Caudate nucleus (tissue), 63 donors: ENCODE measurements at places on chromosomes 7 and 10.
A peak's percentile ranks its signal among the peaks of the same experiment; 100 is the strongest.

GRCh38 chr10:22714479-22715289 lies at the start of gene PIP4K2A:
Gene PIP4K2A, minus strand, starts transcription at chr10:22714578. Its CDS starts 252 bp downstream, at chr10:22714326.
- peak; percentile 36 for DNase-seq

- no peak for DNase-seq
These were observed 46.0 kb downstream of the ABCC2 start for GRCh38 chr10:99828464-99828863.

- no peak for DNase-seq
These were observed 17.5 kb downstream of the SLC16A9 start for GRCh38 chr10:59692113-59692512.

GRCh38 chr10:68342909-68343516 lies 10.3 kb upstream of the PBLD start:
- DNase-seq: no peak

DNA sequence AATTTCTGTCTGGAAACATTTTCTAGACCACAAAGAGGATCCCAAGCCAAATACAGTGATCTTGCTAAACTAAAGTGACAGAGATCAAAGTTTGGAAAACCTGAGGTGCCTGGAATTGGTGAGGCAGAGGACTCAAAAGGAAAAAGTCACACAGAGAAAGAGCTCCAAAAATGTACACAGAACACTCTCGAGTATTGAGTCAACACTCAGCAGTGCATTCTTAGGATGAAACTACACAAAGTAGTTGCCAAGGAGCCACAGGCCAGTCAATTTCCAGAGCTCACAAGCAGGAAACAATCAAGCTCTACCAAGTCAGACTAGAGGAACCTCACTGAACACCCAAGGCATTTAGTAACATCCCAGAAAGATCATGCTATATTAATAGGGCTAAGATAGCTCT lies 61.3 kb downstream of the MICU1 start:
- DNase-seq: no peak

DNA sequence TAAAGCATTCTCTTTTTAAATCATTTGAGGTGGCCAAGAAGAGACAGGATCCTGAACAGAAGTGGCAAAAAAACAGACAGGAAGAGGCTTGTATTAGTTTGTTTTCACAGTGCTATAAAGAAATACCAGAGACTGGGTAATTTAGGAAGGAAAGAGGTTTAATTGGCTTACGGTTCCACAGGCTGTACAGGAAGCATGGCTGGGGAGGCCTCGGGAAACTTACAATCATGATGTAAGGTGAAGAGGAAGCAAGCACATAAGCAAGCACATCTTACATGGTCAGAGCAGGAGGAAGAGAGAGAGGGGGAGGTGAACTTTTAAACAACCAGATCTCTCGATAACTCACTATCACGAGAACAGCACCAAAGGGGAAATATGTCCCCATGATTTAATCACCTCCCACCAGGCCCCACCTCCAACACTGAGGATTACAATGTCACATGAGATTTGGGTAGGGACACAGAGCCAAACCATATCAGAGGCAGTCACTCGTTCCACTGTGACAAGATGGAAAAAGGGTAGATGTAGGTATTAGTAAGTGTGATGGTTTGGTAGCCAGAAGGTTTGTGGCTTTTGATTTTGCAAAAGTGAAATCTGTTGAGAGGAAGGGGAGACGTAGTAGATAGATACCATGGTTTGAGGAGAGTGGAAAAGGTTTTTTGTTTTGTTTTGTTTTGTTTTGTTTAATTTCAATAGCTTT lies 5.1 kb downstream of the MSRB2 start:
- no peak for DNase-seq

GRCh38 chr7:3880228-3880987 lies 579.4 kb downstream of the SDK1 start:
- no peak for DNase-seq

GRCh38 chr10:124122211-124122610 lies 28.8 kb upstream of the CHST15 start:
- DNase-seq: no peak

DNA sequence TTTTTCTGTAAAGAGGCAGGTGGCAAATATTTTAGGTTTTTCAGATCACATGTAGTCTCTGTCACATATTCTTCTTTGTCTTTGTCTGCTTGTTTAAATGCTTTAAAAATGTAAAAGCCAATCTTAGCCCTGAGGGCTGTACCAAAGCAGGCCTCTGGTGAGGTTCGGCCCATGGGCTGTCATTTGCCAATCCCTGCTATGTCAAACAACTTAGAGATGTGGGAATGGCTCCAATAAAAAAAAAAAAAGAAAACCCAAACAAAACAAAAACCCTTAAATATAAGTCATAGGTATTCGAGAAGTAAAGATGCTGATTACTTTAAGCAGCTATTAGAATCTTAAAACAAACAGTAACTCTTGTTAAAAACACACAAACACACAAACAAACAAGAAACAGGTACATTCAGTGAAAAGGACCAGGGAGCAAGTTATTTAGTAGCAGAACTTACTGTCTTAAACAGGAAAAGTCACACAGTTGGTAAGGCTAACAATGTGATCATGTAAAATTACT lies 61.4 kb upstream of the NAMPT start:
- DNase-seq: no peak

- no peak for DNase-seq
These were observed 131.1 kb upstream of the TBX20 start for GRCh38 chr7:35384761-35385700.

DNA sequence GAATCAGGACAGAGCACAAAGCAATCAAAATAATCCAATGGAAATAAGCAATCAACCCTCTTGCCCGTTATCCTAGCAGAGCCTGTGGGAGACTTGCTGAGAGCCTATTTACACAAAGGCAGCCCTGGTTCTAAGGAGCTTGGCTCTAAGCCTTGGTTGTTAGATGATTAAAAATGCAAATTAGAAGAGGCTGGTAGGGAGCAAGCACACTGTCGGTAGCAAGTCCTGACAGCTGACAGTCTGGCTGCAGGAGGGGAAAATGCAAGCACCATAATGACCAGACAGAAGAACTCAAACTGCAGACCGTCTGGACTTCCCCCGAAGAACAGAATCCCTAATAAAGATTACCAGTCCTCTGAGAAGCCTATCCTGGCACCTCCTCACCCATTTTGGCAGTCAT lies 131.8 kb upstream of the CTTNBP2 start:
- no peak for DNase-seq

- DNase-seq: no peak
These were observed 60.2 kb downstream of the TASOR2 start for GRCh38 chr10:5744849-5745248.

DNA sequence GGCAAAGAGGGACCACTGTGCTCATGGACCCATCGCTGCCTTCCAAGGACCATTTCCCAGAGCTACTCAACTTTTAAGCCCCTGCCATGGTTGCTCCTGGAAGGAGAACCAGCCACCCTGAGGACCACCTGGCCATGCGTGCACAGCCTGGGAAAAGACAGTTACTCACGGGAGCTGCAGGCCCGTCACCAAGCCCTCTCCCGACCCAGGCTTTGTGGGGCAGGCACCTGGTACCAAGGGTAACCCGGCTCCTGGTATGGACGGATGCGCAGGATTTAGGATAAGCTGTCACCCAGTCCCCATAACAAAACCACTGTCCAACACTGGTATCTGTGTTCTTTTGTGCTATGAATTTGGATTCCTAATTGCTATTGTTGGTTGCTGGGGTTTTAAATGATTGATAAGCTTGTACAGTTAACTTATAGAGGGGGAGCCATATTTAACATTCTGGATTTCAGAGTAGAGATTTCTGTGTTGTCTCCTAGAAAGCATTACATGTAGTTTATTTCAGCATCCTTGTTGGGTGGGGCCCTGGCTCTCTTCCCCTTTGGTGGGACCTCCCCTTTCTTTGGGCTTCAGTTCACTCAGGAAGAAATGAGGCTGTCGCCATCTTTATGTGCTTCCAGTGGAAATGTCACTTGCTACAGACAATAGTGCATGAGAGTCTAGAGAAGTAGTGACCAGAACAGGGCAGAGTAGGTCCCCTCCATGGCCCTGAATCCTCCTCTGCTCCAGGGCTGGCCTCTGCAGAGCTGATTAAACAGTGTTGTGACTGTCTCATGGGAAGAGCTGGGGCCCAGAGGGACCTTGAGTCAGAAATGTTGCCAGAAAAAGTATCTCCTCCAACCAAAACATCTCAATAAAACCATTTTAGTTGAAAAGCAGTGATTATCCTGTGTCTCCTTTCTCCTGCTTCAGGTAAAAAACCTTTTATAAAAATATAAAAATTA lies 19.4 kb downstream of the LAT2 start:
- DNase-seq: no peak

DNA sequence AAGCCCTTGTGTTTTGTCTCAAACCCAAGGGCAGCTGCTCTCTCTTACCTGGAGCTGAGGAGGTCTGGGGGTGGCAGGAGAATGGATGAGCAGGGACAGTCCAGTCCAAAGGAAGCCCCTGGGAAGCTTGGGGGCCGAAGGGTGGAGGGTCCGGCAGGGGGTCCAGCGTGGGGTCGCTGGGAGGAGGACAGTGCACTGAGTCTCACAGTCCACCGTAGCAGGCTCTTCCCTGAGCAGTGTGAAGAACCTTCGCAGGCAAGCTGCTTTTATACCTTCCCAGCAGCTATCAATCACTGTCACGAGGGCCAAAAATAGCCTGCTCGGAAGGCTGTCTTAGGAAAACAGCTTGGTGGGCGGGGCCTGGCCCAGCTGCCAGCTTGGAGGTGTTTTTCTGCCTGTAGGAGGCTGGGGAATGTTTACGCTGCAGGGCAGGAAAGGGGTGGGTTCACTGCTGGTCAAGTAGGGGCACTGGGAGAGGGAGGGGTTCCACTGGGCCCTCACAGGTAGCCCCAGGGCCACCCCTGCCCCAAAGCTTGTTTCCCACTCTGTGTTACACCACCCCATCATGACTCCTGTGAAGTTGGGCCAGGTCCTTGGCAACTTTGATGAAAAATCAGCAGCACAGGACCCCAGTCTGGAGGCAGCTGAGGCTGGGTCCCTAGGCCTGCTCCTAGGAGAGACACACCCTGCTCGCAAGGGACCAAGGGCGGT lies at the start of gene DEPP1:
Gene DEPP1 (minus strand): TSS at position 240 of the 711 bp plus-strand sequence. CDS start 779 bp downstream, outside the sequence.
- DNase-seq: peak; percentile 79

GRCh38 chr10:58781873-58782488 lies 269.3 kb downstream of the BICC1 start:
- no peak for DNase-seq

GRCh38 chr7:2997014-2997413 lies 46.7 kb downstream of the CARD11 start:
- no peak for DNase-seq

DNA sequence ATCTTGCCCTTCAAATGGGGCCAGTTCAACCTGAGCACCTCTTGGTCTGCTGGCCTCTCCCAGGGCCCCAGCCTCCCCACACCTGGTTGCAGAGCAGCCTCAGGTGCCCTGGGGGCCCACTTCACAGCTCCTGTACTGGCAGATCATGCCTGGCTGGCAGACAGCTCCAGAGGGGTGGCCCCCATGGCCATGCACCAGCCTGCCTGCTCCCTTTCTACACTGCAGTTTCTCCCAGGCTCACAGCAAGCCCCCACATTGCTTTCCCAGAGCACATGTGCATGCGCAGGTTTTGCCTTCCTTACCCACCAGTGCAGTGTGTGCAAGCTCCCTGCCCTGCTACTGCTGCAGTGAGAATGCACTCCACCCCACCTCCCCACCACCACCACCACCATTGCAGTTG lies 9.8 kb upstream of the MIOS start:
- no peak for DNase-seq

DNA sequence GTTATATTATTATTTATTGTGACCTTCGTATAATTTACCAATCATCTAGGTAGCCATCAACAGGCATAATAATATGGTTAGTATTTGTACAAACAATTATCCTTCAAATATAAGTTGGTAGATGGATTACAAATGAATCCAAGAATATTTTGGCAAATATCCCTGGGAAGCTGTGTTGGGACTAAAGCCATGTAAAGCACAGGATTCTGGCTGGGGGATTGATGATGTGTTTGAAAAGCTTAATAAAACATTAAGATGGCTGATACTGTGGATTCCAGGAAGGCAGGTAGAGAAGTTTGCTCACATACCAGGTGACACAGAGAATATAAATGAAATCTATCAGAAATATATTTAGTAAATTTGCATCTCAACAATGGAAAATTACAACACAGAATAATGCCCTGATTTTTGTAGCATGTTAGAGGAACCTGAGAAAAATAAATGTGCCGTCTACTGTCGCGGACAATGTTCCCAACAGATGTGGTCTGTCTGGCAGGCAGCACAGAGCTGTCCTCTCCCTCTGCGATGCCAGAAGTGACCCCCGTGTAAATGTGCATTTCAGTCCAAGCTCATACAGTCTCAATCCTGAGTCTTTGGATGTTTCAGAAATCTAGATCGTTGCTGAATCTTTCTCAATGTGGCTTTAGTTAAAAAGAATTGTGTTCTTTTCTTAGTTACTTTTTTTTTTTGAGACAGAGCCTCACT lies 125.0 kb downstream of the TEX36 start:
- DNase-seq: no peak

DNA sequence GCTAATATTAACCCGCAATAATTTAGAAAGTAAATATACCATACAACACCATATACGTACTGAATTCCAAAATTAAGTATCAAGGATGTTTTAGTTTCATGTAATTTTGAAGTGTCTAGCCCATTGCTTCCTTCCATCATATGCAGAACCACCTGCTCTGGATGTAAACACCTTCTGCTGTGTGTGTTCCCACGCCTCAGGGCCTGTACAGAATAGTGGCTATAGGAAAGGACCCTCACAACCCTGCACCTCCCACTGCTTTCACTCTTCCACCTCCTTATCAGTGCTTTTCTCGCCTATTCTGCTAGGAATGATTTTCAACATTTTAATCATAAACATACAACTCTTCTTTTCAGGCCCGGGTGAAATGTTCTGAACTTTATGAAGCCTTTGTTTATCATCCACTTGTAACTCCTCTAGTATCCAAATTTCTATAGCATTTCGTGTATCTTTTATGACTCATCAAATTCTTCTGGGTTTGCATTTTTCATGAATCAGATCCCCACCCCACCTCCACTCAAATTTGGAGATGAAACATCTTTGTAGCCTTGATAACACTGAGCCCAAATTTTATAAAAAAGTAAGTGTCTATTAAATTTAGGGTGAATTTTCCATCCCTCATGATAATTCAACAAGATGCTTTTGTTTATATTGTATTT lies 1106.8 kb upstream of the C7orf33 start:
- DNase-seq: no peak

DNA sequence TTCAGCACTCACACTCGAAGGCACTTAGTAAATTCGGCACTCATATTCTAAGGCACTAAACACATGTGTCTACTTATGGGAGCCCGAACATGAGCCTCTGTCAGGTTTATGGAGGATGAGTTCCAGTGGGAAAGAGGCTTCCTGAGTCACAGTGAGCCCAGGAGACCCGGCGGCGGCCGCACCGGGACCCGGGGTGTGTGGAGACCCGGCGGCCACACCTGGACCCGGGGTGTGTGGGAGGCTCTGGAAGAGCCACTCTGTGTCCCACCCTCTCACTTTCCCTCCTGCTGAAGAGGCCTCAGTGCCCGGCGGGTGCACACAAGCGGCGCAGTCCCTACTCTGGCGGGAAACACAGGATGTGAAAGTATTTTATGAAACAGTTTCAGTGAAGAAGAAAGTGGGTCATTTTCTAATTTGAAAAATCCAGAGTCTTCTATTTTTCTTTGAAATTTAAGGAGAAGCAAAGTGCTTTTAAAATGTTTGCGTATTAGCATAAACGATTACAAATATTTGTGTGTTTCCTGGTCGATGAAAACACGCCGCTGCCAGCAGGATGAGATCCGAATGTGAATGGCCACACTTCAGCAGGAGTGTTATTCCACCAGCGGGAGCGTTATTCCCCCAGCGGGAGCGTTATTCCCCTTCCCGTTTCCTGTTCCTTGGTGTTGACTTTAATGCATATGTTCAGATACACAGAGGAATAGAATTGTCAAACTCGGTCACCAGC lies 625.1 kb downstream of the DNAJB6 start:
- DNase-seq: no peak
